Peyer's patch (tissue), 4 donors: ENCODE measurements at places on chromosomes 1 and 21. TPM values are rescaled to one million over a fixed set of nuclear protein-coding genes. Genes with fewer than 3 reads are reported as not detected.

GRCh38 chr1:11802616-11802972 lies 3.2 kb downstream of the MTHFR start:
- H3K27ac ChIP-seq: peak overlapping the region; percentile 98
- H3K27me3 ChIP-seq: no peaks in the 10 kb centered on the region
- H3K36me3 ChIP-seq: no peaks in the 10 kb centered on the region
- peaks cover 26% of the 10 kb centered on the region for H3K4me1 ChIP-seq
- no peak for DNase-seq

DNA sequence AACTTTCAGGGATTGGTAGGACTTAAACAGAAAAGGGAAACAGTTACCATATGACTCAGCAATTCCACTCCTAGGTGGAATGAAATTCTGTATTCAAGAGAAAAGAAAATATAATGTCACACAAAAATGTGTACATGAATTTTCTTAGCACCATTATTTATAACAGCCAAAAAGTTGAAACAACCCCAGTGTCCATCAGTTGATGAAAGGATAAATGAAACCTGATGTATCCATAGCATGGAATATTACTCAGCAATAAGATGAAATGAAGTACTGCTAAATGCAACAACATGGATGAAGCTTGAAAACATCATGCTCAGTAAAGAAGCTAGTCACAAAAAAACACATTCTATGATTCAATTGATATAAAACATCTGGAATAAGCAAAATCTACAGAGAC lies 15.5 kb downstream of the EEIG2 start:
- H3K4me3 ChIP-seq: no peak overlapping the region
- no peaks in the 10 kb centered on the region for H3K27me3 ChIP-seq
- peaks cover 1% of the 10 kb centered on the region for H3K4me1 ChIP-seq
- H3K36me3 ChIP-seq: no peaks in the 10 kb centered on the region
- DNase-seq: no peak

DNA sequence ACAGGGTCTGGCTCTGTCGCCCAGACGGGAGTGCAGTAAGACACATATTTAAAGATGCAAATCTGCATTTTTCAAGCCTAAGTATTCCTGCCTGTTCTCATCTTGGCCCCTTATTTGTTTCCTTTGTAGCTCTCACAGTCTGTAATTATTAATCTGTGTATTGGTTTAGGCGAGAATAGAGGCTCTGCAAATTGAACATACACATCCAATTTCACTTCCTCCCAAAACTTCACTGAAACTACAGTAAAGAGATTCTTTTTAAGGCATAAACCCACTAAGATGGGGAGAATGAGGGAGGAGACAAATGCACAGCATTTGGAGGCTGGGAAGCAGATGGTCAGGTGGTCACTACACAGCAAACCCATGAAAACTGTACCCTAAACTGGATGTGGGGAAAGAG lies 21.0 kb downstream of the HMGN2 start:
- DNase-seq: no peak
- no peaks in the 10 kb centered on the region for H3K27me3 ChIP-seq
- H3K4me1 ChIP-seq: no peaks in the 10 kb centered on the region
- H3K27ac ChIP-seq: no peak overlapping the region
- no peak overlapping the region for H3K4me3 ChIP-seq

GRCh38 chr1:64659478-64660138 lies 85.3 kb upstream of the RAVER2 start:
- no peak overlapping the region for H3K4me3 ChIP-seq
- DNase-seq: no peak
- no peaks in the 10 kb centered on the region for H3K36me3 ChIP-seq
- H3K27me3 ChIP-seq: no peaks in the 10 kb centered on the region
- H3K27ac ChIP-seq: no peak overlapping the region

GRCh38 chr1:180928331-180929230 lies 15.9 kb downstream of the KIAA1614 start:
- no peaks in the 10 kb centered on the region for H3K27me3 ChIP-seq
- H3K4me1 ChIP-seq: no peaks in the 10 kb centered on the region
- no peaks in the 10 kb centered on the region for H3K36me3 ChIP-seq
- DNase-seq: no peak
- H3K4me3 ChIP-seq: no peak overlapping the region

- H3K4me3 ChIP-seq: no peak overlapping the region
- no peaks in the 10 kb centered on the region for H3K36me3 ChIP-seq
- no peaks in the 10 kb centered on the region for H3K27me3 ChIP-seq
- peak overlapping the region; percentile 21 for H3K27ac ChIP-seq
- no peak for DNase-seq
- H3K4me1 ChIP-seq: peaks cover 11% of the 10 kb centered on the region
Observed at GRCh38 chr1:9322661-9323244, 30.1 kb downstream of the SPSB1 start.

CADM3 gene
- total RNA-seq: 2.1 TPM

- no peaks in the 10 kb centered on the region for H3K36me3 ChIP-seq
- no peaks in the 10 kb centered on the region for H3K4me1 ChIP-seq
Observed at GRCh38 chr1:101653482-101653946, 343.2 kb downstream of the OLFM3 start.

FAM72D gene
- total RNA-seq: not detected

OLFML2B gene
- total RNA-seq: 1.2 TPM

DNA sequence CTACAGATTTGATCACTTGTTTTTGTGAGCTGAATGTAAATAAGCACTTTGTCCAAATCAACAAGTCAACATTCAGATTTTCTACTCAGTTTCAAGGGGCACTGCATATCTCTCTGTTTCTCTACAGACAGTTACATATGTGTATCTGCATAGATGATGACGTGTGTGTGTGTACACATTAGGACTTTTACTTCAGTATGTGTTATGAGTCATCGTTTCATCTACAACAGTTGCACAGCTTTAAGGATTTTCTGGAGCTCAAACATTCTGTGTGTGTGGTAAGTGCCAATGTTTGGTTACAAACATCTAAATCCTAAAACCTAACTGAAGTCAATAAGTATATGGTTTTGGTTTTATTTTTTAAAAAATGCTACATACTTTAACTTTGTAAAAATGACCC lies 494.5 kb upstream of the PBX1 start:
- H3K4me3 ChIP-seq: no peak overlapping the region
- no peaks in the 10 kb centered on the region for H3K36me3 ChIP-seq
- H3K27ac ChIP-seq: no peak overlapping the region
- H3K27me3 ChIP-seq: no peaks in the 10 kb centered on the region
- no peak for DNase-seq

FOXO6 gene
- total RNA-seq: not detected

- no peaks in the 10 kb centered on the region for H3K36me3 ChIP-seq
- H3K4me3 ChIP-seq: no peak overlapping the region
- H3K27me3 ChIP-seq: no peaks in the 10 kb centered on the region
- DNase-seq: no peak
- H3K27ac ChIP-seq: no peak overlapping the region
- H3K4me1 ChIP-seq: no peaks in the 10 kb centered on the region
Observed at GRCh38 chr1:171217658-171218443, 30.4 kb upstream of the FMO1 start.

CD247 gene
- not detected for total RNA-seq

- no peak overlapping the region for H3K4me3 ChIP-seq
- no peaks in the 10 kb centered on the region for H3K4me1 ChIP-seq
- DNase-seq: peak; percentile 82
- no peaks in the 10 kb centered on the region for H3K36me3 ChIP-seq
- H3K27ac ChIP-seq: no peak overlapping the region
- no peaks in the 10 kb centered on the region for H3K27me3 ChIP-seq
Observed at GRCh38 chr1:47918257-47918867, 78.8 kb downstream of the TRABD2B start.

COL16A1 gene
- total RNA-seq: 201 TPM

- no peaks in the 10 kb centered on the region for H3K27me3 ChIP-seq
- no peaks in the 10 kb centered on the region for H3K36me3 ChIP-seq
- H3K4me3 ChIP-seq: no peak overlapping the region
Observed at GRCh38 chr1:200638073-200638472, 17.5 kb upstream of the KIF14 start.

GRCh38 chr21:17386498-17386897 lies 126.3 kb upstream of the CXADR start:
- DNase-seq: no peak
- no peak overlapping the region for H3K27ac ChIP-seq
- H3K27me3 ChIP-seq: no peaks in the 10 kb centered on the region
- H3K4me3 ChIP-seq: no peak overlapping the region

SHISAL2A gene
- 7.4 TPM for total RNA-seq

GRCh38 chr1:222634180-222635013 lies 16.5 kb downstream of the MIA3 start:
- peak; percentile 61 for DNase-seq
- H3K27me3 ChIP-seq: no peaks in the 10 kb centered on the region
- H3K4me3 ChIP-seq: no peak overlapping the region
- peaks cover 65% of the 10 kb centered on the region for H3K36me3 ChIP-seq
- no peaks in the 10 kb centered on the region for H3K4me1 ChIP-seq
